ENCODE measurements at places on chromosomes 16 and 17. TPM values are rescaled to one million over a fixed set of nuclear protein-coding genes. Genes with fewer than 3 reads are reported as not detected.

The ARHGDIG gene
- 2.9 TPM for total RNA-seq

The RCVRN gene
- total RNA-seq = not detected

The KRT9 gene
- total RNA-seq = not detected

The DPEP3 gene
- not detected for total RNA-seq

The CD300E gene
- not detected for total RNA-seq

The CPNE7 gene
- 59.4 TPM for total RNA-seq

The ACAP1 gene
- 3.9 TPM for total RNA-seq
